ENCODE measurements at places on chromosomes 6 and 20.

DNA sequence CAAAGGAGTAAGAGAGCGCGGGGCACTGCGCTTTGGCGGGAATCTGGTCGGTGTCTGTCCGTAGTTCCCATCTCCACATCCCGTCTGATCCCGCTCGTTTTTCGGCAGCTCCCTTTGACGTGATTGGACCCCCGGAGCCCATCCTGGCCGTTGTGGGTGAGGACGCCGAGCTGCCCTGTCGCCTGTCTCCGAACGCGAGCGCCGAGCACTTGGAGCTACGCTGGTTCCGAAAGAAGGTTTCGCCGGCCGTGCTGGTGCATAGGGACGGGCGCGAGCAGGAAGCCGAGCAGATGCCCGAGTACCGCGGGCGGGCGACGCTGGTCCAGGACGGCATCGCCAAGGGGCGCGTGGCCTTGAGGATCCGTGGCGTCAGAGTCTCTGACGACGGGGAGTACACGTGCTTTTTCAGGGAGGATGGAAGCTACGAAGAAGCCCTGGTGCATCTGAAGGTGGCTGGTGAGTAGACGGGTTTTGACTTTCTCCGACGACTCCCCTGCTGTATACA, 1.4 kb downstream of the BTN1A1 start:
- DNase-seq, result no peak

DNA sequence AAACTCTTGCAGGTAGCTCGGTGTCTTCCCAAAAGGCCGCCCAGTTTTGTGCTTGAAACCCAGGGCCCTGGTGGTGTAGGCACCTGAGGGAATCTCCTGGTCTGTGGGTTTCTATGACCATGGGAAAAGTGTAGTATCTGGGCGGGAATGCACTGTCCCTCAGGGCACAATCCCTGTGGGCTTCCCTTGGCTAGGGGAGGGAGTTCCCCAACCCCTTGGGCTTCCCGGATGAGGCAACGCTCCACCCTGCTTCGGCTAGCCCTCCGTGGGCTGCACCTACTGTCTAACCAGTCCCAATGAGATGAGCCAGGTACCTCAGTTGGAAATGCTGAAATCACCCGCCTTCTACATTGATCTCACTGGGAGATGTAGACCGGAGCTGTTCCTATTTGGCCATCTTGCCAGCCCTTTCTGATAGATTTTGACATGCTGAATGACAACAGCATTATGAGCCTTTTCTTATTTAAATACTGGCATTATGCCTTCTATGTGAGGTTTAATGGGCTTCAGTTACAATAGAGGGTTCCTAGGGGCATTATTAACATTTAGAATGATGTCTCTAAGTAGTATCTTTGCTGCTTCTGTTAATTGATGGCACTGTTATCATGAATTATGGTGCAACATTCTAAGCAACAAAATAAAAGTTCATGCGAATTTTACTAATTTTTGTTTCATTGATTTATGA, 133.7 kb upstream of the FLRT3 start:
- no peak for DNase-seq

DNA sequence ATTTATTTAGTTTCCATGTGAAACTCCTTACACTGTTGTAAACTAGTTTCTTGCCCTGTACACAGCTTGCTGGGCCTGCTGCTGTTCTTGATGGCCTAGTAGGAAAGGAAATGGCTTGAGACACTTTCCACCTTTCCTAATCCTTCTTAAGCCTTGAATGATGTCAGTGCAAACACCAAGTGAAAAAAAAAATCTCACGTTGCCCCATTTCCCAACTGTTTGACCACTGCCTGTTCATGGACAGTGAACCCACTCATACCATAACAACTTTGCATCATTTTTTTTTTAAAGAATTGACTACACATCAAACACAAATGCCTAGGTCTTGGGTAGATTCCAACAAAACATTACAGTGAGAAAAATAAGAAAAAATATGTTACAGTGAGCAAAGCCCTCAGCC, 653.6 kb upstream of the FLRT3 start:
- no peak for DNase-seq

- DNase-seq, result no peak
Observed at GRCh38 chr6:135189344-135189743, 8.2 kb downstream of the MYB start.

DNA sequence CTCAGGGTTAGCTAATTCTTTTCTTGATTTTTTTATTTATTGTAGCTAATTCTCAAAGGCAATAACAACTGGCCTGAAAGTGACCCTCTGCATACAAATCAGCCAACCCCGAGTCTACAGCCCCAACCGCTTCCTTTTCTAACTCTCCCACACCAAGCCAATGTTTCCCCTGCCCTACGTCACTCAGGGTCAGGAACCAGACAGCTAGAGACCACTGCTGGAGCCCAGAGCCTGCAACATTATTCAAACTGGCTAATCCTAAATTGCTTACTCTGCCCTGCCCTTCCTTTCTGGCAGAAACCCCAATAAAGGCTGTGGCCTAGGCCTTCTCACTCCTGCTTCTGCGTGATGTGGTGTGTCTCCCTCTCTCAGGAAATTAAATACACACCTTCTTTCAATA, 320.7 kb downstream of the CBLN4 start:
- no peak for DNase-seq

DNA sequence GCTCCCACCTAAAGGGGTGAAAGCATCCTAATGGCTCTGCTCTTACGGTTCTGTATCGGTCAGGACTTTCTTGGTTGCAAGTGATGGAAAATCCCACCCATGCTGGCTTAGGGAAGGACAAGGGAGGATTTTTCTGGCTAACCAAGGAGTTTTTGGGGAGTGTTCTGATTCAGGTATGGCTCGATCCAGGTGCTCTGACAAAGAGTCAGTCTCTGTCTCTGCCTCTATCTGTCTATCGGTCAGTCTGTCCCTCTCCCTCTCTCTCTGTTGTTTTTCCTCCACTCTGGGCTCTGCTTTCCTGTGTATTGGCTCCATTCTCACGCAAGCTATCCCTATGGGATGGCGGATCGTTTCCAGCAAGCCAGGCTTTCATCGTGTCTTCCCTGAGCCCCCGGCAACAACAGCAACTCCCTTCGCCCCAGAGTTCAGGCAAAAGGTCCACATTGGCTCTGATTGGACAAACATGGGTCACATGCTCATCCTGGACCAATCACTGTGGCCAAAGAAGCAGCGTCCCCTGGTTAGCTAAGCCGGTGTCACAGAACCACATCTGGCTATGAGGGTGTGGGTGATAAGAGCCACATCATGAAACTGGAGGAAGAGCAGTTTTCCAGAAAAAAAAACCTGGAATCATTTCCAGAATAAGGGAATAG, 160.3 kb downstream of the BMP7 start:
- DNase-seq, result no peak

DNA sequence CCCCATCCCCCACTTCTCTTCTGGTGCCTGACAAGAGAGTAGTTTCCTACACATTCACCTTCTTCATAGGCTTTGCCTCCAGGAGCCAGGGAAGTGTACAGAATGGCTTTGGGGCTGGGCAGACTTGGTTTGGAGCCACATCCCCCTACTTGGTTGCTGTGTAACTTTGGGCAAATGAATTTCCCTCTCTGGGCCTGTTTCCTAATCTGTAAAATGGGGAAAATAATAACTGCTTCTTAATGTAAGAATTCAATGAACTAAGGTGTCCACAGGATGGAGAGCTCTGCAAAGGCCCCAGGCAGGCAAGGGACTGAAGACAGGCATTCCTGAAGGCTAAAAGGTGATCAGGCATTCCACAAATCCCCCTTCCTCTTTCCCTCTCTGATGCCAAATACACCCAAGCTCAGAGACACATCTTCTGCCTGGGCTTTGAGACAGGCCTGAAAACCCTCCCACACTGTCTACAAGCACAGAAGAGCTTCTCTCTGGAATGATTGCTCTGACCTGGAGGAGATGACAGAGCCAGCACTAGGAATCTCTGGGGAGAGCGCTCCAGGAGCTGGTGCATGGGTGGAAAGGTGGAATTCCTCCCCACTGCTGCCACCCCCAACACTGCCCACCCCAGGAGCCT, 6.9 kb upstream of the C20orf203 start:
- no peak for DNase-seq

DNA sequence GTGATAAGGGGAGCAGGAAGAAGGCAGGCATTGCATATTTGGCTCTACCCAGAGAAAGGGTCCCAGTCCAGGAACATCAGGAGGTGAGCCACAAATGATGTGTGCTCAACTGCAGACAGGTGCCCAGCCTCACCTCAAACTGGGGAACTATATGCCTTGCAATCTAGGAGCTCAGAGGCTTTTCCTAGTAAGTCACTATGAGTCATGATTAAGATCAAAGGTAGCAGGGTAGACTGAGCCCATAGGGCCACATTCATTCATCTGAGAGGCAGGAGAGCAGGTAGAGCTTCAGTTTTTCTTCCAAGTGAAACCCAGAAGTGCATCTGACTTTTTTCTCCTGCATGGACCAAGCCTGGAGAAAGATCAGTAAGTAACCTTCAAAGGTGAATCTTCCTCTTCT, 31.3 kb downstream of the MARCKS start:
- no peak for DNase-seq

- DNase-seq, result no peak
Observed at GRCh38 chr6:119443993-119444641, 94.6 kb upstream of the MAN1A1 start.

GRCh38 chr20:38866265-38867061, 59.8 kb upstream of the FAM83D start:
- DNase-seq, result no peak

DNA sequence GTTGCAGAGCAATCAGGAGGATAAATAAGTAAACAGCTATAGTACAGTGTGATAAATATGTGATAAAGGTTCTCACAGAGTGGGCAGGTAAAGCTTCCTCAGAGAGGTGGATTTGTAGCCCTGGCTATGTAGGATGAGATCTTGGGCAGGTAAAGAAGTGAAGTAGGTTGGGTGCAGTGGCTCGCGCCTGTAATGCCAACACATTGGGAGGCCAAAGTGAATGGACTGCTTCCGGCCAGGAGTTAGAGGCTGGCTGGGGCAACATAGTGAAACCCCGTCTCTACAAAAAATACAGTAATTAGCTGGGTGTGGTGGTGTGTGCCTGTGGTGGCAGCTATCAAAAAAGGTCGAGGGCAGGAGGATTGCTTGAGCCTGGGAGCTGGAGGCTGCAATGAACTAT, 72.9 kb downstream of the ZFP64 start:
- no peak for DNase-seq

DNA sequence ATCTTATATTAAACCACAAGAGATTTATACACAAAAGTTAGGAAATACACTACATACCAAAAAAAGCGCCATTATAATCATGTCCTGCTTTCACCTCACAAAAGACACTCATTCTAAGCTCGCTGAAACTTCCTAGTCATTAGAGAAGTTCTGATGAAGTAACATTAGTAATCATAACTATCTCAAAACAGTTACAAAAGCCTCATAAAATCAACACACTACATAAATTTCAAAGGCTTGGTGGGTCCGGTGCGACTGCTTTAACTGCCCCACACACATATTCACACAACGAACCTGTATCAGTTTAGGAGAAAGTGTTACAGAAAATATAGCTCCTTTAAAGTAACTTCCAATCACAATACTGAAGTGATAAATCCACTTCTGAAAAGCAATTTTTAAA, 1.9 kb downstream of the PHIP start:
- DNase-seq, result no peak

- DNase-seq, result no peak
Observed at GRCh38 chr6:11705069-11705468, 73.5 kb downstream of the ADTRP start.

- DNase-seq, result no peak
Observed at GRCh38 chr6:35035481-35036030, 105.6 kb downstream of the TCP11 start.

- no peak for DNase-seq
Observed at GRCh38 chr6:132368916-132369481, 32.3 kb downstream of the MOXD1 start.
